Activated T-cell treated with anti-CD3 and anti-CD28 coated beads for 48 hours (primary cell): ENCODE measurements at places on chromosomes 2 and 18.

- no peak for DNase-seq
These were observed 60.1 kb upstream of the CD28 start for GRCh38 chr2:203646266-203646864.

DNA sequence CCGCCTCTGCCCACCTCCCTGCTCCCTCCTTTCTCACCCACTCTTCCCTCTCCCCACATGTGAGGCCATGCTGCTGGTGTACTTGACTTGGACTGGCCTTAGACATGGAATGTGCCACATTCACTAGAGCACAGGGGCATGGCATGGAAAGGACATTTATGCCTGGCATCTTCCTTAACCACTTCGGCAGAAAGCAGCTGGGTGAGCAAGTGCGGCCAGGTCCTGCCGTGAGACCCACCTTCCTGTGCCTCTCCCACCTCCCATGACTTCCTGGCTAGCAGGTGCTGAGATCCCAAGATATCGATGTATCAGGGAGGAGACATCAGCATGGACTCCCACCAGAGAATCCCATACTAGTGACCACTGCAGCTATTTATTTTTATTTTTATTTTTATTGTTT lies 13.0 kb downstream of the GPR55 start:
- no peak for DNase-seq

DNA sequence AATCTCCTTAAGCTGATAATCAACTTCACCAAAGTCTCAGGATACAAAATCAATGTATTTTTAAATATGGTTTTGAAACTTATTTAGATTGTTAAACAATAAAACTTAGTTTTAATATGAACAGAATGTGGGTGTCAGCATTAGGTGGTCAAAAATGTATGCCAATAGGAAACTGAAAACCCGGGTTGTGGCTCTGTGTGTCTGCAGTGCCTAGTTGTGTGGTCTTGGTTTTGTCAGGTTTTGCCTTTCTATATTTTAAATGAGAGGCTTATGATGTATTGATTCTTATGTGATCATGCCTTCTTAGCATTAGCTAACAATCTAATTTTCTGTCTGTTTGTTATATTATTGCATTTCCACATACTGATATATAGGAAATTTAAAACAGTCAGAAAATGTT lies 227.8 kb downstream of the ZNF407 start:
- DNase-seq: no peak

GRCh38 chr2:176535467-176536113 lies 266.3 kb downstream of the MTX2 start:
- DNase-seq: no peak

DNA sequence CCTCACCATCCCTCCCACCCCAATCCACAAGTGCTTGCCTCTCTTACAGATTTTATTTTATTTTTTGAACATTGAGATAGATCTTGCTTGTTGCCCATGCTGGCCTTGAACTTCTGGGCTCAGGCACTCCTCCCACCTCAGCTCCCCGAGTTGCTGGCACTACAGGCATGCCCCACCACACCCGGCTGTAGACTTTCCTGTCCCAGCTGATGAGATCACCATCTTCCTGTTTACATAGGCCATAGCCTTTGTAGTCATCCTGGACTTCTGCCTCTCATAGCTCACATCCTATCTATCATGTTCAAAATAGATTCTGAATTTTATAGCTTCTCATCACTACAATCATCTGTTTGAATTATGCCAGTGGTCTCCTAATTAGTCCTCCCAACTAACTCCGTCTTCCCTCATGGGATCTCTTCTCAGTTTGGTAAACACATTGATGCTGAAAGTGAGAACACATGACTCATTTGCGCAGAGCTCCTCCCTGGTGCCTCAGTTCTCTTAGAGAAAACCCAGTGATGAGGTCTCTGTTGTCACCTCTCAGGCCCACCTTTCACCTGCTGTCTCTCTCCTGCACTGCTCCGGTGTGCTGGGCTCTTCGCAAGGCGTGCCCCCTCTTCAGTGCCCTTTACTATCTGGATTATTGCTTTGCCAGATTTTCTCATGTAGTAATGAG lies 243.0 kb downstream of the ZNF407 start:
- DNase-seq: no peak

DNA sequence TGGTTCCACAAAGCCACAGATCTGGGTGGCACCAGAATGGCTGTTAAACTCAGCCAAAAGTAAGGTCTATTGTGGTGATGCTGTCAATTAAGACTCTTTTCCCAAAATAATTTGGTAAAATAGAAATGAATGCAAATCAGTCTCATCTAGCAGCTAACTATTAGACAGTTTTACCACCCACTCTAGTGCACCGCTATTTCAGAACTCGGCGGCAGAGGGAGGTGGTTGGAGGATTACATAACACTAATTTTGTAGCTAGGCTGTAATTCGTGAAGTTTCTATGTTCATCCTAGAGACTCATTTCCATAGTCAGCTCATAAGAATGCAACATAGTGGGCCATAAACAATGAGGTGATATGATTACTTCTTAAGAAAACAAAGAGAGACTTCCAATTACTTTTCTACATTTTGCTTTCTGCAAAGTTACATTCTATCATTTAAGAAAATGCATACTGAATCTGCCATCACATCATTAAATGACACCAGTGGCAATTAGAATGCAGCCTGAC lies 413.8 kb downstream of the FBXO15 start:
- DNase-seq: no peak

DNA sequence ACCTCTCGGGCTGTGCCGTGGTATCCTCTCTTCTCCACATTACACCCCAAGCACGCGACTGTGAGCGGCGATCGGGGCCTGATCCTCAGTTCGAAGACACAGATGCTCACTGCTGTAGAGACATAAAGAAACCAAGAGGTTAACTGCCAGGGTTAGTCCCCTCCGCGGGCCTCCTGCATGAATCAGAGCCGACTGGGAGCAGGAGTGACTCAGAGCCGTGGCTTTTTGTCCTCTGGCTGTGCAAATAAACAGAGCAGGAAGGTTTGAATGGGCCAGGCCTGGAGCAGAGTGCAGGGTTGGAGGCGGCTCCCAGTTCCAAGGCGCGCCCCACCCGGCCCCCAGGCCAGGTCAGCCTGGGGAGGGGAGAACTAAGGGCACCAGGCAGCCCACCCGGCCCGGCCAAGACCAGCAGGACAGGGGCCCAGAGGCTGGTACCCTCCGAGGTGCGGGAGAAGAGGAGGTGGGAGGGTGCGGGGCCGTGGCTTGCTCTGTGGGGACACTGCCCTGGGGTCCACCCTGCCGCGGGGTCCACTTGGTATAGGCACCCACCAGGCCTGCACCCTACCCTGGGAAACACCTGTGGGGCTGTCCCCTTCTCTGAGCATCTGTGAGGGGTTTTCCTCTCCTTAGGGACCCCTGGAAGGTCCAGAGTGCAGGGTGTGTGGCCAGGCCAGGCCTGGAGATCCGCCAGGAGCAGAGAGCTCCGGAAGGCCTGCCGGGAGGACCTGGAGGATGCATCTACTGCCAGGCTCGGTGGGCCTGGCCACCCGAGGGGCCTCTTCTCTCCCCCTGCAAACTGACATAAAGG lies 16.5 kb downstream of the TWIST2 start:
- peak; percentile 53 for DNase-seq

DNA sequence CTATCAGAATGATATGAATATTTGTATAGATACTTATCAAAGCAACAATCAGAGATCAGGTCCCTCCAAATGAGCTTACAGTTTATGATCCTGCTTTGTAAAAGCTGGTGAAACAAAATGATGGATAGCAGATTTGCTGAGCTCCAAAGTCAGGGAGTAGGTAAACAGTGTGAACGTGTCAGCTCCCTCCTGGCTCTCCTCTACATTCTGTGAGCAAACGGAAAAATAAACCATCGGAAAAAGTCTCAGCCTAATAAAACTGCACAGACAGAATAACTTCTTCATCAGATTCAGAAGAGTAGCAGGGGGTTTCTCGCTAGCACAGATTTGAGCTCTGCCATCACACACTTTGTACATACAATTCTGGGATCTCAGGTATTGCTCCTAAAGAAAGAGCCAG lies 51.3 kb downstream of the BCL11A start:
- DNase-seq: no peak

- DNase-seq: no peak
These were observed 5.2 kb downstream of the RTTN start for GRCh38 chr18:70200286-70200685.
